ENCODE measurements at places on chromosomes 5 and 9.

GRCh38 chr5:133824661-133825254 is 143.7 kb downstream of the C5orf15 start:
- DNase-seq, result peak; percentile 26

DNA sequence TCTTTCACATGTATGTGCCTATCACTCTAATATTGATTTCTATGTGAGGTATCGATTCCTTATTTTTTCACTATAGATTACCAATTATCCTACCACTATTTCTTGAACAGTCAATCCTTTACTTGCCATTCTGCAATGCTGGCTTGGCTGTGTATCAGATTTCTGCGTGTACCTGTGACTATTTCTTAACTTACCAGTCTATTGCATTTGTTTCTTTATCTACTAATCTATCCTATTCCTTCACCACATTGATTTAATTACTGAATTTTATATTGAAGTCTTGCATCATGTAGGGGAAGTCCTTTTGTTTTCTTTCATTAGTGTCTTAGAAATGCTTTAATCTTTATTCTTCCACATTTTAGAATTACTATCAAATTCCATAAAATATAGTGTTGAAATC is 684.8 kb downstream of the LRRC70 start:
- DNase-seq, result no peak

DNA sequence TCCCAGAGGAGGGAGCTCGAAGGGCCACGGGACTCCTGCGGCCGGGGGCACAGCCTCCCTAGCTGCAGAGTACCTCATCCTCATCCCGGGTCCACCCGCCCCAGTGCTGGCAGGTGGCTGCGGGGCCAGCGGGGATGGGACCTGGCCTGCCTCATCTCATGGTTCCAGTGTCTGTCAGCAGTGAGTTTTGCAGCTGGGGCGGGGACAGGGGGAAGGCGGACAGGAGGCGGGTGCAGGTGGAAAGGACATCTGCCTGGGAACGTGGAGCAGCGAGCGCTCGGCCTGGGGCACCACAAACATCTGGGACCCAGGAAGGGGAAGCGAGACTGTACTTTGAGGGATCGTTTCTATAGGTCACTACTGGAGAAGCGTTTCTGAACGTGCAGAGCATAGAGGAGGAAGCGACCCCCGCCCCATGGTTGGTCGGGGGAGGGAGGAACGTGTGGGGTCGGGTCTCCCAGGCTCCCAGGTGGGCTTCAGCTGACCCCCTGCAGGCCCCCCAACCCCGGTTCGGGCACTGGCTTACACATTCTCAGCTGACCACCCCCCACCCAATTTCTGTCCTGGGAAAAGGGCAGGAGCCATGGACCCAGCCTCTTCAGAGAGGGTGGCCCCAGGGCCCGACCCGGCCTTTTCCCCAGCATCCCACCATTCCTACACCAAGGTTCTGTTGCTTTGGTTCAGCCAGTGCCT is 56.5 kb upstream of the NOTCH1 start:
- no peak for DNase-seq

DNA sequence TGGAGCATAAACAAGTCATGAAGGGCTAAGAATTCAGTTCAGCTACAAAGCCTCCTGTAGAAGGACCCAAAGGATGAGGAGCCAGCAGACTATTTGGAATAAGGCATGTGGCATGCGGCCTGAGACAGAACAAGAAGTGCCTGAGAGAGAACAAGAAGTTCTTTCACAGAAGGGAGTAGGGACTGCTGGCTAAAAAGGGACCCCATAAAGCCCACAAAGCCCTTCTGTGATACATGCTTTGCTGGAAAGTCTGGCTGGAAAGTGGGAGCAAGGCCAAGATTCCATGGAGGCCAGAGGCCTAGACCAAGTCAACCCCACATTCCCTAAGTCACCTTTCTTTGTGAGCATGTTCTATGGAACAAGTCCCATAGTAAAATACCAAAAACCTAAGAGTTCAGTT is 35.9 kb upstream of the UBAP2 start:
- no peak for DNase-seq

- no peak for DNase-seq
Measured at GRCh38 chr5:112697833-112698232, 39.9 kb upstream of the APC start.

GRCh38 chr5:144487207-144487606 is 316.5 kb downstream of the KCTD16 start:
- no peak for DNase-seq

GRCh38 chr9:105173826-105174225 is 70.6 kb upstream of the SLC44A1 start:
- DNase-seq, result no peak

DNA sequence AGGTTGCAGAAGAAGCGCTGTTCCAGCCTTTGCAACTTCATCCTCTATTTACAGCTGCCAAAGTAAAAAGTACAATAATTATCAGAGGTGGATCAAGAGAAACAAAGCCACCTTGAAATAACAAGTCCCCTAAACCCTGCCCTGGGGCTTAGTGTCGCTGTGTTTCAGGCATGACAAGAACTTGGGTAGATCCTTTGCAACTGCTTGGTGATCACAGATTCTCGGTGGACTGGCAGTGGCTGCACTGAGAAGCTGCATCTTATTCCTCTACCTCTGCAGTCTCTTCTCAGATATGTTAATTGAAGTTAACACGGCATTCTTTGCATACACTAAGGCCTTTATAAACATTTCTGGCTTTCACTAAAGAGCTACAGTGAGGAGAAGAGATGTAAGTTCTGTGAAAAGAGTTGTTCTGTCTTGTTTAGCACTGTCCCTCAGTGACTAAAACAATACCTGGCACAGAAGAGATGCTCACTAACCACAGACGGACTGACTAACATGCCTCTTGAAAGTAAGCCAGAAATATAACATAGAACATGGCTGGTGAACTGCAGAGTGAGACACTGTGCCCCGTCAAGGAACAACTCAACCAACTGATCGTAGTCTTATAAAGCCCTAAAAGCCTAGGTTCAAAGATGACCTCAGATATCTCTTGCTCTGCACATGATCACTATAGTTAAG is 144.2 kb downstream of the MLLT3 start:
- no peak for DNase-seq

DNA sequence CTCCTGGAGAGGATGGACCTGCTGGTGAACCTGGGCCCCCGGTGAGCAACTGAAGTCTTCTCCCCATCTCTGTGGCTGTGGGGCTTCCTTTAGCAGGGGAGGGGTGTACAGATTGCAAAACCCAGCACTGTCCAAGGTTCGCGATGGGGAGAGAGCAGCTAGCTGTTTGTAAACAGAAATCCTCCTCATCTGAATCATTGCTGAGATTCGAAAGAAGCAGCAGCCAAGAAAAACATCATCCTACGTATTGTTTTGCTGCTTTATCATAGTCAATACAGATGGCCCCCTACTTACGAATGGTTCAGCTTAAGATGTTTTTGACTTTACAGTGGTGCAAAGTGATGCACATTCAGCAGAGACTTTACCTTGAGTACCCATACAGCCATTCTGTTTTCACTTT is 80.0 kb upstream of the TGFBR1 start:
- DNase-seq, result no peak

DNA sequence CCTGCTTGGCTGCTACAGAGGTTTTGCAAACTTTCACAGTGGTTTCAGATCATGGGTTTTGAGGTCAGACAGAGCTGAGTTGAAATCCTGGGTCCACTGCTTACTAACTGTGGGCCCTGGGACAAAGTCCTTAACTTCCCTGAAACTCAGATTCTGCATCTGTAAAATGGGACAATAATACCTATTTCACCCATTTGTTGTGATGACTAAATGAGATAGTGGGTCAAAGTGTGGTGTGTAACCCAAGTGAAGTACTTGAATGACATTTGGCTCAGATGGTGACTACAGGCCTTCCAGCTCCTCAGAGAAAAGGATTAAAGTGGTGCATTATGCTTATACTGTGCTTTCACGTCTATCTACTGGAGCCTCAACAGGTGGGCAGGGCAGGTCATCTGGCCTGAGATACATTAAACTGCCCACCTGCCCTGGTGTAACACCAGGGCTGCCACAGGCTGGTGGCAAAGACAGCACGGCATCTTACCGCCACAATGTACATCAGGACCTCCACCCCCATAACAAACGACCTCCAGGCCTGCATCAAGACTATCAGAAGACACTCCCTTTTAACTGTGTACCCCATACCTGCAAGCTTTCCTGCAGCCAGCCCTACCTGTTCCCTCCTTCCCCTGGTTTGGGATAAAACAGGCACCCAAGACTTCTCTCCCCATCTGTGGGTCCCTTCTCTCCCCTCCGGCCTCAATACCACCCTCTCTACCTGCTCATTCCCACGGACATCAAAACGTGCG is 846 bp upstream of the TRAF1 start:
- no peak for DNase-seq

DNA sequence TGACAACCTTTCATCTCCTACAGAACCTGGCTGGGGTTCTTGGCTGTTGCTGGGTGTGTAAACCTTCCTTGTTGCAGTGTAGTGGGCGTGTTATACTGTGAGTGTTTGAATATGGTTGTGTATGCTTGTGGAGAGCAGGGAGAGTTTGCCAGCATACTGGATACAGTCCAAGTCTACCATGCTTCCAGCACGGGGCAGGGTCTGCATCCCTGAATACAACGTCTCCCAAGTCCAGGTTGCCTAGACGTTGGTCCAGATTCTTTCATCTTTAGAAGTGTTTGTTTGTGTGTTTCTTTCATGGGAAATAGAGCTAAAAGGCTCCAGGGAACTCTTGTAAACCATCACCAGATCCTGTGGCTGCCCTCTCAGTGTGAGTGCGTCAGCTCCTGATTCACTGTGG is 46.4 kb downstream of the SYK start:
- DNase-seq, result no peak

GRCh38 chr5:133341915-133342710 is 270.2 kb downstream of the FSTL4 start:
- no peak for DNase-seq

- no peak for DNase-seq
Measured at GRCh38 chr9:22363421-22363887, 83.2 kb upstream of the DMRTA1 start.

DNA sequence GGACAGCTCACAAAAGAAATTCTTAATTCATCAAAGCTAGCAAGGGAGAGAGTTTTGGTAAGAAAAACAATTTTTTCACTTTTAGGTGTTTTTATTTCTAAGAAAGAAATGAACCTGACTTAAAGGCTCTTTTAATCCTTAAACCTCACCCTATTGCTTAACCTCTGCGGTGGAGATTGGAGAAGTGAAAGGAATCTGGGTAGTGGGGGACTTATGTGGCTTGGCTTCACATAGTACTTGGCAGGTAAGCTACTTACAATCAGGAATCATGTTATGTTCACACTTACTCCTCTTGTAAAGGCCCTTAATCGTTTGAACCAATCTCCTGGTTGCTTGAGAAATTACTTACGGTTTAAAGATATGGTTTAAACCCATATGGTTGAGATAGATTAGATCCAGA is 104.8 kb downstream of the ISOC1 start:
- DNase-seq, result no peak

- DNase-seq, result peak; percentile 65
Measured at GRCh38 chr9:99057665-99058625, 47.0 kb upstream of the TGFBR1 start.

- no peak for DNase-seq
Measured at GRCh38 chr5:116032094-116032517, at the start of gene ARL14EPL. TSS of gene ARL14EPL (plus strand) at chr5:116032472. CDS start at chr5:116051466, 18,994 bp downstream.

GRCh38 chr9:98091735-98092612 is 27.0 kb downstream of the TRIM14 start:
- DNase-seq, result no peak

DNA sequence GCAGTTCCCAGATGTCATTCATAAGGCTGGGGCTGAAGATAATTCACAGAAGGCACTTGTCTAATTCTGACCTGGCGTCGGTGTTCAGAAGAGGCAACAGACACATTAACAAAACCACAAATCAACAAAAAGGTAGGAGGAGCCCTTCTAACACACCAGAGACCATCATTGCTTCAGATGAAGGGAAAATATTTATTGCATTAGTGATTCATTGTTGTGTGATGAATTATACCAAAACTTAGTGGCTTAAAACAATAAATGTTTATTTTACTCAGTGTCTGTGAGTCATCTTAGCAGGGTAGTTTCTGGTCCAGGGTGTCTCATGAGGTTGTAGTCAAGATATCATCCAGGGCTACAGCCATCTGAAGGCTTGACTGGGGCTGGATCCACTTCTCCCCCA is 91.3 kb upstream of the KIF2A start:
- no peak for DNase-seq

DNA sequence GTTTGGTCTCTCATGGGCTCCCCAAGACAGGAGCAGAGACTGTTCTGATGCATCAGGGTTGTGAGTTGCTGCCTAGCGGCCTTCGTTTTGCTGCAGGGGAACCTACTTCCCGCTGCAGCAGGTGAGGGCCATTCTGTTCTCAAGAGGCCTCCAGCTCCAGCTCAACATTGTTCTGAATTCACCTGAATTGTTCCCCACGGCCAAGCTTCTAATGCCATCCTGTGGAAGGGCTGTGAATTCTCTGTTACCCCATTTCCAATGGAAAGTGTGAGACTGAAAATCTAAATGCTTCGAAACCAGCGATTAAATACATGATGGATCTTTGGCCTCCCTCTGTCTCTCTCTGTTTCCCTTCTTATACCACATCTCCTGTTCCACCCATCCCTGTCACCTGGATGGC is 349.1 kb upstream of the DAP start:
- DNase-seq, result no peak

- no peak for DNase-seq
Measured at GRCh38 chr5:126536874-126537273, 58.1 kb downstream of the ALDH7A1 start.

DNA sequence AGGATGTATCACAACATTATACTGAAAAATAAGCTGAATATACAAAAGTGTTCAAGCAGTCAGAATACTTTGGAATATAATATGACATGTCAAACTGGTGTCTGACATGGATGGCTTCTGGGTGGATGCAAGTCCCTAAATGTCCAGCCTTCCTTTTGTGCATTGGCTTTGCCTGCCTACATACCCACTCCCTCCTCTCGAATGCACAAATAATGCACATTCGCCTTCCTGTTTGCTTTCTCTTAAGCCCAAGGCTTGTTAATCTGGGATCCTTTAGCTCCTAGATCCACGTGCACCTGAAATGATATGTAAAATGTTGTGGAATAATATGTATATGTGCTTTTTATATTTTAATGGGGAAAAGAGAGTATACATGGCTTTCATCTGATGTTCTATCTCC is 12.9 kb upstream of the NPR2 start:
- DNase-seq, result no peak

DNA sequence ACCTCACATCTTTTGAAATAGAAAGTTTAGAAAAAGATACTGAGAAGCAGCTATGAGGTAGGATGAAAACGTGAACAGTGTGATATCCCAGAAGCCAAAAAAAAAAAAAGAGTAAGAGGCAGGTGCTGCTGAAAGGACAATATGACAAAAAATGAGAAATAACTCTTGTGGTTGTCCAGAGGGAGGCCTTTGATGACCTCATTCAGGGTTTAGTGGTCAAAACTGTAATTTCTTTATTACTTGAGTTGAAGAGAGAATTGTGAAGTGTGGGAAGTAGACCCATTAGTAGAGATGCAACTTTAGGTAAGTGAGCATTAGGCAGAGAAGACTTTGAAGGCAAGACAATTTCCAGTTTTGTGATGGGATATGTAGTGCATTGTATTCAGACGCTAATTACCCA is 1306.3 kb upstream of the ACO1 start:
- no peak for DNase-seq

DNA sequence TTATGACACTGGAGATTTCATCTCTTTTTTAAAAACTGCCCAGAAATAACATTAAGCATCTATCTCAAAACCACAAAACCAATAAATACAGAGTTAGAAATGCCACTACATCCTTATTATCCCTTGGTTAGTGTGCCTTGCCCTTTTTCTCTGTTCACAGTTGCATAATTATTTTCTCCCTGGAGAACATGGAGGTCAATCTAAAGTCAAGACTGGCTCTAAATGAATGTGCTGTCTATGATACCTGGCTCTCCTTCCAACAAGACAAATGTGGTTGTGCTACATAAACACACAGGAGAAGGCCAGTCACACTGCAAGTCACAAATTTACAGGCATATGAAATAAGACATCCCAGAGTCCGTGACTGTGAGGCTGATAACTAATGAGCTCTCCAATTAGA is 2.8 kb downstream of the FBN2 start:
- DNase-seq, result no peak
